Osteoblast (primary cell): ENCODE measurements at places on chromosomes 5 and 9.

- no peak for DNase-seq
These were observed 161.5 kb upstream of the DMAC1 start for GRCh38 chr9:7961076-7961475.

GRCh38 chr5:177010153-177010552, 3.6 kb upstream of the UIMC1 start:
- DNase-seq = no peak

- peak; percentile 22 for DNase-seq
These were observed 192.2 kb downstream of the C9orf152 start for GRCh38 chr9:110015759-110016158.

DNA sequence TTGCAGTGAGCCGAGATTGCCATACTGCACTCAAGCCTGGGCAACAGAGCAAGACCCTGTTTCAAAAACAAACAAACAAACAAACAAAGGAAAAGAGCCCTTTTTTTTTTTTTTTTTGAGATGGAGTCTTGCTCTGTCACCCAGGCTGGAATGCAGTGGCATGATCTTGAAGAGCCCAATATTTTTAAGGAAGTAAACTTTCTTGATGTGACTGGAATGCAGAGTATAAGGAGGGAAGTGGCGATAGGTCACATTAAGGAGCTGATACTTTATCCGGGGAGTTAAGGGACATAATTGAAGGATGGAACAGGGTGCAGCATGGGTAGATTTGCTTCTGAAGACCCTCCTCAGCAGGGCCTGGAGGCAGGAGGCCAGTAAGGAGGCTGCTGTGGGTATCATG, 13.0 kb downstream of the NAIF1 start:
- no peak for DNase-seq

- DNase-seq = no peak
These were observed 72.6 kb upstream of the EQTN start for GRCh38 chr9:27369591-27369990.

- no peak for DNase-seq
These were observed 29.9 kb downstream of the MRPL22 start for GRCh38 chr5:154970759-154971158.

GRCh38 chr9:11103525-11103924, 490.7 kb upstream of the PTPRD start:
- DNase-seq = no peak

DNA sequence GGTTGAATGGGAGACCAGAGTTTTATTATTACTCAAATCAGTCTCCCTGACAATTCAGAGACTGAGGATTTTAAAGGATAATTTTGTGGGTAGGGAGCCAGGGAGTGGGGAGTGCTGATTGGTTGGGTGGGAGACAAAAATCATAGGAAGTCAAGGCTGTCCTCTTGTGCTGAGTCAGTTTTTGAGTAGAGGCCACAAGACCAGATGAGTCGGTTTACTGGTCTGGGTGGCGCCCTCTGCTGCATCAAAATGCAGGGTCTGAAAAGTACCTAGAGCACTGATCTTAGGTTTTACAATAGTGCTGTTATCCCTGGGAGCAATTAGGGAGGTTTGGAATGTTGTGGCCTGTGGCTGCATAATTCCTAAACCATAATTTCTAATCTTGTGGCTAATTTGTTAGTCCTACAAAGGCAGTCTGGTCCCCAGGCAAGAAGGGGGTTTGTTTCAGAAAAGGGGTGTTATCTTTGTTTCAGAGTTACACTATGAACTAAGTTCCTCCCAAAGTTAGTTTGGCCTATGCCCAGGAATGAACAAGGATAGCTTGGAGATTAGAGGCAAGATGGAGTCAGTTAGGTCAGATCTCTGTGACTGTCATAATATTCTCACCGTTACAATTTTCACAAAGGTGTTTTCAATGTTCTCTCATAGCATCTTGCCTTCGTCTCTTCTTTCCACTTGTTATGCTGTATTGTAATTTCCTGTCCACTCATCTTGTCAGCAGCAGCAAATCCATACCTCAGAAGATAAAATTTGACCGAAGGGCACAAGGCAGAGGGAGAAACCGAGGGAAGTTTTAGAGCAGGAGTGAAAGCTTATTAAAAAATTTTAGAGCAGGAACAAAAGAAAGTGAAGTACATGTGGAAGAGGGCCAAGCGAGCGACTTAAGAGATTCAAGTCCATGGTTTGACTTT, 59.2 kb upstream of the CLINT1 start:
- peak; percentile 77 for DNase-seq

DNA sequence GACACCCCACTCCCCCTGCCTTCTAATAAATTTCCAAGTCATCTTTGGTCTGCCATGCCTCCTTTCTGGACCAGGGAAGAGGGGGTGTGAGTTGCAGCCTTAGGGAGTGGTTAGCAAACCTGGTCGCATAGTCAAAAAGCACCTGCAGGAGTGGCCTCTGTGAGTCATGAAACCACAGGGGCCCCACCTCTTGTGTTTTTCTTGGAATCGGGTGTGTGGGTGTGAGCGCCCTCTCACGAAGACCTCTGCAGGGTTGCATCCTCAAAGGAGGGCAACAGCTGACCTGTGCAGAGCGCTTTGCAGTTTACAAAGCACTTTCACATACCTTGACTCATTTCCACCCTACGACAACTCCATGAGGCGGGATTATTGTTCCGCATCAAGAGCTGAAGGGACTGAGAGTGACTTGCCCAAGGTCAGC, 36.8 kb upstream of the TEX48 start:
- no peak for DNase-seq

DNA sequence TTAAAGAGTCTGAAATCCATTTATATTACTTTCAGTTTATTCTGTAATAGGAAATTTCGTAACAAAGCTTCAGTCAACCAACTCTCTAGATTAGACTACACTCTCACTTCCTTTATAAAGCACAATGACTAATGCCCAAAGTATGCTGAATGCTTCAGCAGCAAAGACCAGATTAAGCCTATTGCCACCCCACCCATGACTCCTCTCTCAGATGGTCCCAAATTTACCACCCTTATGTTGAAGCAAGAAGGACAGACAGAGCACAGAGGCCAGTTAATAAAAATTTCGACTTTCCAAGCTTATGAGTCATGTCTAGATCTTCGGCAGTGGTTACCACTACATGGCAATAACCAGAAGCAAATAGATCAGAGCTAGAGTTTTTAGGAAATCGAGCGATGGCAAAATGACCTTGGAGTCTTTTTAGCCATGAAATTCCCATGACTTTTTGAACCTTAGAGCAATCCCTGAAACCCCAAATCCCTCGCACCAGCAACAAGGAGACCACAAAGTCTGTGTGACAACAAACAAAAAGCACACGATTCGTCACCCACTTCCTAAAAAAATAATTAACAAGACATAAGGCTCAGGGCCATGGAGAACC, 287.8 kb upstream of the RASA1 start:
- DNase-seq = no peak
